ENCODE measurements at places on chromosomes 4 and X.

- no peak for DNase-seq
Observed at GRCh38 chr4:174528226-174528625, 5.9 kb upstream of the HPGD start.

- DNase-seq = no peak
Observed at GRCh38 chr4:85000343-85000742, 33.9 kb upstream of the WDFY3 start.

GRCh38 chrX:46653482-46653881 is 79.9 kb downstream of the CHST7 start:
- no peak for DNase-seq

DNA sequence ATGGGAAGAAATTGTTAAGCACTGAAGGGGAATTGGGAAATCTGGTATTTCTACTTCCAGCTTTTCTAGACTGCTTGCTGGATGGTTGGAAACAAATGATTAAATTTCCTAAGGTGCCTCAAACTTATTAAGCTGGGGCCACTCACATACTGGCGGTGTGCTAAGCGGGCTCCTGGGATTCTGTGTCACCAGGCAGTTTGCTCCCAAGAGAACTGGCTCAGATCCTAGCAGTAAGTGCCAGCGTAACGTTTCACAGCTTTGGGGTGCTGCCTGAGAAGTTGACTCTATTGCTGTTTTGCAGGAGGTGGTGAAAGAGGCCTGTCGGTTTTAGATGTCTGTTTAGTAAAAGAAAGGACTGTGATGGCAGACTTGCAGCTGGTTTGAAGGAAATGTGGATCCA is 6.9 kb upstream of the REELD1 start:
- DNase-seq = no peak

DNA sequence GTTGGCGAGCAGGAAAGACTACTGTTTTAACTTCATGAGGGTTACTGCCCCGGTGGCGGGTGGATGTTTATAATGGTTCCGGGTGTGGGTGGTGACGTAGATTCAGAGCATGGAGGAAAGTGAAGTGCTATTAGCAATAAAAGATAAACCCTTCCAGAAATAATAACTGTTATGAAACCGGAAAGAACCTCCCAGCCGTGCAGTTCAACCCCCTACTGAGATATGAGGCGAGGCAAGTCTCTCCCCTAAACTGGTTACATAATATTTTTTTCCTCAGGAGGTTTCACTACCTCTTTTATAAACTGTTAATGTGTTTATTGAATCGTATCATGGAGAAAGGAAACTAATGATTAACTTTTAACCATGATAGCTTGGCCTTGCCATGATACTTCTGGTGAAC is 33.9 kb upstream of the STIM2 start:
- no peak for DNase-seq

DNA sequence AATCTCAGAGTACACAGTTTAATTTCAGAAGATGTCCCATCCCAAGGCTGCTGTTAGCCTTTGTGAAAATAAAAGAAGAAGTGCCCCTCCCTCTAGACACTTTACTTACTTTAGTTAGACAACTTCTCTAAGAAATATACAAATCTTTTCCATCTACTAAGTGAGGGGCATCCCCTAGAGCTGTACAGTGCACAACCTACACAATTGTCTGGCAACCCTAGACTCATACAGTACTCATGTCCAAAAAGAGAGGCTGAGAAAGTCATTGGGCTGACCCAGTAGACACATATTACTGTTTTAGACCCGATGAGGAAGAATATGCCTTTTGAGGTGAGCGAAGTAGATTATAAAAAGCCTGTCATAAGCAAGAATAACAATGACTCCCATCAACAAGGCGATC is 297.6 kb downstream of the IDS start:
- DNase-seq = no peak

DNA sequence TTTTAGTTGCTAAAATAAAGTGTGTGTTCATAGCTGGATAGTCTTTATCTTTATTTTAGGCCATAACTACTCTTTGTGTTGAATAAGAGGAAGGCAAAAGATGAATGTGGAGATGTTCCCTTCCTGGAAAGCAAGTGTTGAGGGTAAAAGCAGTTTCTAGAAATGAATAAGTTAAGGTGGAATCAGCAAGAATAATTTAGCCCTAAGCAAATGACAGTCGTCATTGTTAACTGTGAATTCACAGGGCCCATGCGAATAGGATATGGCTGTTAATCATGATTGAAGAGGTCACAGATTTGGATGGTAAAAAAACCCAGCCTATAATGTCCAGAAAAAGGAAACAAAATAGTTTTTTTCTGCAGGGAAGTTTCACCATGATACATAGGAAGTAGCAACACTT is 167.8 kb upstream of the PPP3CA start:
- no peak for DNase-seq

DNA sequence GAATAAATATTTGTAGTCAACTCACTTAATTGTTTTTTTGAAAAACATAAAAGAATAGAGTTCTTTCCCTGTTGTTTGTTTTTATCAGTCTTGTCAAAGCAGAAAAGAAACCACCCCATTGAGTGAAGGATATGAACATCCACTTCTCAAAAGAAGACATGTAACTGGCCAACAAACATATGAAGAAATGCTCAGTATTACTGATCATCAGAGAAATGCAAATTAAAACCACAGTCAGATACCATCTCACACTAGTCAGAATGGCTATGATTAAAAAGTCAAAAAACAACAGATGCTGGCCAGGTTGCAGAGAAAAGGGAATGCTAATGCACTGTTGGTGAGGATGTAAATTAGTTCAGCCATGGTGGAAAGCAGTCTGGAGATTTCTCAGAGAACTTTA is 326.1 kb upstream of the EMCN start:
- no peak for DNase-seq

DNA sequence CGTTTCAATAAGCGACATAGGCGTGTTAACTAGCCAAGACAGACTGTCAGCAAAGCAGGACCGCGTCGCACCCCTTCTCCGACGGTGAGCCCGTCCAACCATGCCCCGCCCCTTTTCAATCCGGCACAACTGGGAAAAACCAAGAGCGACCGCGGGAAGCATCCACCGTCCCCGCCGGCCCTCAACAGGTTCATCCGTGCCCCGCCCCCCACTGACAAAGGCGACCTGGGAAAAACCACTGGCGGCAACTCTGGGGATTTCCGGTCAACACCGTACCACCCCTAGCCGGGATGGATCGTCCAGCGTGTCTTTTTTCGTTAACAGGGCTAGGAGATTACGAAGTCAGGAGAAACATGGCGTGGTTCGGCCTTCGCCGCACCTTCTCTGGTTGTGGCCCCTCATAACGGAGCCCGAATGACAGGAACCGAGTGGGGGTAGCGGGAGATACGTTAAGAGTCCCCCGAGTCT is 377 bp downstream of the TIMM17B start:
- peak; percentile 66 for DNase-seq

- DNase-seq = no peak
Observed at GRCh38 chr4:74524985-74525384, 80.0 kb downstream of the AREG start.

DNA sequence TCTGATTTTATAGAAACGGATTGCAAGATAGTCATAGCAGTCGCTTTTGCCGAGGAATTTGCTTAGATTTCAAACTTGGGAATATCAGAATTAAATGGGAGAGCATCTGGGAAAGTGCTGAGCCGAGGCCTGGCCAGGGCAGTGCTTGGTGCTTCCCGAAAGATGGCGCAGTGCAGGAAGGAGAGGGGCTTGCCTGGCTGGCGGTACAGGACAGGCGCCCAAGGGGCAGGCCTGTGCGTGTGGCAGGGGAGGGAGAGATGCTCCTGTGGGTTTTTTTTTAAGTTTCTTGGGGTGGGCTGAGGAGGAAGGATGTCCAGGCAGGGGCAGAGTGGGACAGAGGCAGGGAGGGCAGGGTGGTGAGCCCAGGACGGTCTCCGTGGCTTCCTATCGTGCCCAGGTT is 241.1 kb downstream of the AFAP1 start:
- no peak for DNase-seq

DNA sequence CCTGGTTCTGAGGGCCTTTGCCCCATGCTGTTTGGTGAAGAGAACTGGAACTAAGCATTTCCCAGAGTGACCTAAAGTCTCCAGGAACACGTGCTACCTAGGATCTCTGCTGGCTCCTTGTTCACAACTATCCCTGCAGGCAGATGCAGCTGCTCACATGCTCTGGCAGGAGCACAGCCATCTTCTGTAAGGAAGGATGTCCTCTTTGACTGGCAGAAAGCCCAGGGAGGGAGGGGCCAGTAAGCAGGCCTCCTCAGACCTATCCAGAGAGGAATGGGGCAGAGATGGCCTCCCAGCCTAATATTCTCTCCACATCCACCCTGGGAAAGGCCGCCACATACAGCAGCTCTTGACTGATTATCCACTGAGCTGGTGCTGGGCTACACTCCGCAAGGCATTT is 142.8 kb upstream of the EOLA2 start:
- no peak for DNase-seq

GRCh38 chr4:25500626-25501316 is 123.7 kb downstream of the ANAPC4 start:
- no peak for DNase-seq

- DNase-seq = no peak
Observed at GRCh38 chr4:145868637-145869409, 69.8 kb downstream of the ZNF827 start.

DNA sequence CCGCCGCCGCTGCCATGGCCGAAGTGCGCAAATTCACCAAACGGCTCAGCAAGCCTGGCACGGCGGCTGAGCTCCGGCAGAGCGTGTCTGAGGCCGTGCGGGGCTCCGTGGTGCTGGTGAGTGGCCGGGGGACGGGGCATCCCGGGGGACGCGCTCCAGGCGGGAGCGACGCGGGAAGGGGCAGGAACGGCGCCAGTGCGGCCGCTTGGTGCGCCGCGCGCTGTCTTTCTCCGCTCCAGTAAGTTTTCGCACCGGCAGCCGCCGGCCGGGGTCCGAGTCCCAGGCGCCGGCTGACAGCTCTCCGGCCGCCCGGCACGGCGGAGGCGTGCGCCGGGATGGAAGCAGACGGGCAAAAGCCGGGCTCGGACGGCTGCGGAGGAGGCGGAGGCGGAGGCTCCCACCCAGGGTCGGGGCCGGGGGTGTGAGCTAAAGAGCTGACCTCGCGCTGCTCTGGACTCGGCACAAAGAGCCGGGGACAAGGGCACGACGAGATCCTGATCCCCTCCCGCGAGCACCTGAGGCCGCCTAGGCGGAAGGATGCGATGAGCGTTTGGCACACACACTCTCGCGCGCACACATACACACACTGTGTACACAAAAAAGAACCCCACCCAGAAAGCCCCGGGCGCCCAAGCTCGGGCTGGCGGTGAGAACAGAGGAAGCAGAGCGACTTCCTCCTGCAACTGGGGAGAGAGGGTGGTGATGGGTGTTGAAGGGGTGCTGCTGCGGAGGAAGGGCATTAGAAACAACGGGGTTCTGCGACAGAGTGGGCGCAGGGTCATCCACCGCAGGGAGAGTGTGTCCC is 545 bp downstream of the DOCK11 start:
- DNase-seq = no peak

DNA sequence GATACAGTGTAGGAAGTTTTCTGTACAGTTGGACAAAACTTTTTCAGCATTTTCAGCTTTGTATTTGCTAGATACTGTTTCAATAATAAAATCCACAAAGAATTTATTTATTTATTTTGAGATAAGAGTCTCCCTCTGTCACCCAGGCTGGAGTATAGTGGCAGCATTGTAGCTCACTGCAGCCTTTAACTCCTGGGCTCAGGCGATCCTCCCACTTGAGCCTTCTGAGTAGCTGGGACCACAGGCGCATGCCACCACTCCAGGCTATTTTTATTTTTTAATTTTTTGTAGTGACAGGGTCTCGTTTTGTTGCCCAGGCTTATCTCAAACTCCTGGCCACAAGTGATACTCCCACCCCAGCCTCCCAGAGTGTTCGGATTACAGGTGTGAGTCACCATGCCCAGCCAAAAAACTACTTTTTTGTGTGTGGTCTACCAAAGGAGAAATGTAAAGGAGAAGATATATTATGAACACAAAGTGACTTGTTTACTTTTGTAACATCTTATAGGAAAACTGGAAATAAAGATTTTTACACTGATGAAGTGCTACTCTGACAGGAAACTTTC is 13.0 kb upstream of the SOWAHD start:
- no peak for DNase-seq

GRCh38 chrX:119181491-119181890 is 53.9 kb upstream of the KIAA1210 start:
- DNase-seq = no peak

- no peak for DNase-seq
Observed at GRCh38 chrX:136214551-136214950, 36.6 kb downstream of the MAP7D3 start.

DNA sequence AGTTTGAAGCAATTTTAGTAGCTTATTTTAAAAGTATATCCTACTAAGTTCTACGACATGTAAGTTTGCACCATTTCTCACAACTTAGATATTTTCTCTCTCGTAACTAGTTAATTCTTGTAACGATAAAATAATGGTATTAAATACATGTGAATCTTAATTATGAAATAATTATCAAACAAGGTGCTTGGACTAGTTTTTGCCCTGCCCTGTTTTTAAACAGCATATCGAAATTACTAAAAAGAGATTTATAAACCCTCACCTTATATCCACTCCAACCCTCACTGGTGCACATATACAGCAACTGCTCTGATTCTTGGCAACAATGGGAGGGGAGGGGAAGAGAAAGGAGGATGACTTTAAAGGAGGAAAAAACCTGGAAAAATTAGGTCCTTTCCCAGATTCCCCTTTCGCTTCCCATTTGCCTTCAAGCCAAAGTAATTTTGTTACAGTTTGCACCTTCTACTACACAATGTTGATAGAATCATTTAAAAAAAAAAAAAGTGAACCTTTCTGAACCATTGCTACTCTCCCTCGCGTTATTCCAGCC is 820 bp upstream of the MAB21L2 start:
- DNase-seq = no peak

- no peak for DNase-seq
Observed at GRCh38 chr4:2728806-2729532, 27.2 kb downstream of the TNIP2 start.
